ENCODE measurements at places on chromosomes 5 and 9.

DNA sequence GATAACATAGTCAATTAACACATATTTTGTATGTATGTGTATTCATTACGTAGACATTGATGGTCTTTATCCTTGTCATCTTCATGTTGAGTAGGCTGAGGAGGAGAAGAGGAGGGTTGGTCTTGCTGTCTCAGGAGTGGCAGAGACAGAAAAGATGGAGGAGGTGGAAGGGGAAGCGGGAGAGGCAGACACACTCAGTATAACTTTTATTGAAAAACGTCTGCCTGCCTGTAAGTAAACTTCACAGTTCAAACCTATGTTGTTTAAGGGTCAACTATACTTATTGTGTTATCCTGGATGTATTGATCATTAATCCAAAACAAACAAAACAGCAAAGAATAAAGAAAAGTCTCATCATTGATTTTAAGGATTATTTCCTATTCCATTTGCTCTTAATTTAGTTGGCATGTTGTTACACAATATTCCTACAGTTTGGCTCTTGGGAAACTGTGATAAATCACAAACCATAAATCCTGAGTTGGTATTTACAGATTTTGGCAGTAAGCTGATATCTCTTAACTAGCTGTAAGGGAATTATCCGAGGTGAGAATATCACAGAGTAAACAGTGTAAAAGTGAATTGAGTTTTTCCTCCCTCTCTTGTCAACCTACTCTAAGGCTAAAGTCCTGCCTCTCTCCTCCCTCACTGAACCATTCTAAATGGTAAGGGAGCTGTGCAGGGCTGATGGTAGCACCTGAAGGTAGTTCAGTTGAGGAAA, 487.2 kb downstream of the SPATA31D1 start:
- no peak for DNase-seq

DNA sequence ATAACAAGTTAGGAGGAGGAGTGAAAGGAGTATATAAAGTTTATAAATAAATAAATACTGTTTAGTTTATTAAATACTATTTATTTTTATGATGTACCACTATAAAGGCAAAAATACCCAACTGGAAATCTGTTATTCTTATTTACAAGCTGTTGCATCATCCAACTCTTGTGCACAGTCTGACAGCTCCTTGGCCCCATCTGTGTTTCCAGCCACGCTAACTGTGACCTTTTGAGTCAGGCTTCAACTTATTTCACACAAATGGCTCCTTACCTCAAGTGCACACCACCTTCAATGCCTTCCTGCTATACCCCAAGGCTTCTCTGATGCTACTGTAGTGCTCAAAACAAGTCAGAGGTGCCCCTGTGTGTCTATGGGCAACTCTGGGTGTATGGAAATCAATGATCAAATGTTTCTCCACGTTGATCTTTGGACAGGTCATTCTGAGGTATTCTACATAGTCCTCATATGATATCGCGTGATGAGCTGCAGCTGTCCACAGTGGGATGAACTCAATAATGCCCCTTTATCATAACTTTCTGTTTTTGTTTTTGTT, 303.2 kb upstream of the GRAMD2B start:
- DNase-seq: no peak

GRCh38 chr5:40983781-40984180, 74.5 kb downstream of the C7 start:
- no peak for DNase-seq

DNA sequence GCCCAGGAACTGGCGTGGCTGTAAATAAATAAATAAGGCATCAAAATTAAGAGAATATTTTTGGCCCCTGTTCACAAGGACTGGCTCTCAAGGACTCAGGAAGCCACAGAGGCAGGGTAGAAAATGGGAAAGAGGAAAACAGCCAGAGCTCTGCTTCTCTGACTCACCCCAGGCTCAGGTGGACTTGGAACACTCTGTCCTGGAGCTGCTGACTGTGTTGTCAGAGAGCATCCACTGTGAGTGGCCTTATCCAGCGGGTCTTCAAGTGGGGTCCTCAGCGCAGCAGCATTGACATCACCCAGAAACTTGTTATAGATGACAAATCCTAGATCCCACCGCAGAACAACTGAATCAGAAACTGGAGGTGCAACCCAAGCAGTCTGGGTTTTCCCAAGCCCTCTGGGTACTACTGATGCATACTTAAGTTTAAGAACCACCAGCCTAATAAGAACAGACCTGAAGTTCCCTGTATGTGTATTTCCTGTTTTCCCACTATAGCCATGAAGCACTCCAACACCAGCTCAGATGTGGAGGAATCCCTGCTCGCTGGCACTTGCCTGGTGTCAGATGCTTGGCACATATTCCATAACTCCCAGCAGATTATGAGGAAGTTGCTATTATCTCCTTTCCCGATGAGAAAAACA, 20.5 kb downstream of the ADRA1B start:
- DNase-seq: no peak

GRCh38 chr9:69036309-69036708, 757 bp downstream of the FXN start:
- no peak for DNase-seq

GRCh38 chr5:96124589-96124988, 162.9 kb upstream of the ELL2 start:
- no peak for DNase-seq

GRCh38 chr9:21616082-21616778, 134.1 kb upstream of the IFNE start:
- no peak for DNase-seq

DNA sequence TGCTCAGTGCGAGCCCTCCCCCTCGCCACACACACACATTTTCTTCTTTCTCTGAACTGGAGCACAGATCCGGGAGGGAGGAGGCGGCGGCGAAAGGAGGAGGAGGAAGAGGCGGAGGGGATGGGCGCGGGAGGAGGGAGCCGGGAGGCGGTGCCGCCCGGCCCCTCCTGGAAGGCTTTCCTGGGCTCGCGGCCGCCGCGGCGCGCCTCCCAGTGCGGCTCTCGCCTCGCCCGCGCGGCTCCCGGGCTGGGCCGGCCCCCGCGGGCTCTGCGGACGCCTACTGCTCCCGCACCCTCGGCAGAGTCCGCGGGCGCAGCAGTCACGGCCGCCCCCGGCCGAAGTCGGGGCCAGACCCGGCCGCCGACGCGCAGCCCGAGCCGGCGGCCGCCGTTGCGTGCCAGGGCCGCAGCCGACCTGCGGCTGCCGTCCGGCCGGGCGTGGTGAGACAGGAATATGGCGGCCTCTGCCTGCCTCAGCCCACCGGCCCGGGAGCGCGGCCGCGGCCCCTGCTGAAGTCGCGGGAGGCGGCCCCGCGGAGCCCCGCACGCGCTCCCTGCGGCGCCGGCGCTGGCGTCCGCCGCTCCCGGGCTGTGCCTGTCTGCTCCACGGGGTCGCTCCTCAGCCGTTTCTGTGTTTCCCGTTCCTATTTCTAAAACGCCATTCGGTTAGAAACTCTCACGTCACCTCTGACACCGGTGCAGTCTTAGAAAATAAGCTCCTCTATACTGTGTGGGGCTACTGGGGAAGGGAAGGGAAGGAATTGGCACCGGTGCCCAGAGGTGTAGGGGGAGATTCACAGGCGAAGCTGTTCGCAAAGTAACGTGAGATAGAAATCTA, 500 bp upstream of the GNAQ start:
- peak; percentile 82 for DNase-seq

GRCh38 chr5:96283589-96283988, 149.5 kb downstream of the PCSK1 start:
- DNase-seq: no peak

- no peak for DNase-seq
Observed at GRCh38 chr9:6869081-6869948, 111.5 kb downstream of the KDM4C start.

DNA sequence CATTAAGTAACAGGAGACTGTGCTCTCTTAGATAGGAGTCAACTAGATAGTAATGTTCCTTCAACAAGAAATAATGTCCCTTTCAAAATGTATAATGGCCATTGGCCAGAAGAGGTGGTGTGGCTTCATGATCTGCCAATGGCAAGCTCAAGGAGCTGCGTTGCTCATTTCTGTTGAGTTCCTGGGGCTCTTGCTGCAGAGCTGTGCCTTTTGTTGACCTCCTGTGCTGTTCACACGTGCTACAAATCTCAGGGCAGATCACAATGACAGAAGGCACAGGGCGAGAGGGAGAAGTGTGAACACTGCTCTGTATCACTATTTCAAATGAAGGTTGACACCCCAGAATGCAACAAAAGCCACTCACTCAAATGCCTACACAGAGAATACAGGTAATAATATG, 16.0 kb upstream of the TBC1D2 start:
- DNase-seq: no peak

DNA sequence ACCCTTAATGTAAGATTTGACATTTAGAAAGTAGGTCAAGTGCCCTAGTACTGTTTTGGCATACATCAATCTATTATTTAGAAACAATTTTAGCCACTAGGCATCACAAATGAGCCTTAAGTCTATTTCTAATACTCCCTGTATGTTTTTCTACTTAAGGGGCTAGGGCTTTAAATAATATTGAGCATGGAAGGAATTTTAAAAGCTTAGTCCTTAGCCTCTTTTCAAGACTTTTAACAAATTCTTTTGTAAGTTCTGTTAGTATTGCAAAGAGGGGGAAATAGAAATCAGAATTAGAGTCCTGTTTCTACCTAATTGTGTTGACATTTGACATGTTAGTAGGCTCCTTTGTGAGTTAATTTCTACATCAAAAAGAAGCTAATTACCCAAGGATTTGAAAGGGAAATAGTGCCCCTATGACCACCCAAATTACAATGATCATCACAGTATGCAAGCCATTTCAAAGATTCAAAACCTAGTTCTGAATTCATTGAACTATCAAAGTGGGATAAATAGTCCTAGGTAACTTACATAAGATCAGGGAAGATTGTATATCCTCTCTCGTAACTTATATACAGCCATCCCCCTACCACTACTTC, 647.8 kb upstream of the ACO1 start:
- DNase-seq: no peak

DNA sequence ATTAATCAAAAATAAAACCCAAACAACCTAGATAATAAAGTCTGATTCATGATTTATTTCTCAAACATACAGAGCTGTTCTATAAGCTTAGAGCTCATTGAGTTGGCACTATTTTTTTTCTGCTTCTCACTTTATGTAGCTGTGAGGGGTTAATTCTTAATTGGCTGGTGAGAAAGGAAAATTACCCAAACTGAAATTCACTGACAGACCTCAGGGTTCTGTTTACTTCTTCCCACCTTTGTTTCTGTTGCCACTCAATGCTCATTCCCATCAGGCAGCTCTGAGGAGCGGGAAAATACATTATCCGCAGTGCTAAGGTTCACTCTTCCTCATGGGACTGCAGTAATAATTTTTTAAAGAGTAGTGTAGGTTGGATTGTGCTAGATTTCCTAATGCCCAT, 139.9 kb downstream of the KCTD16 start:
- DNase-seq: no peak

GRCh38 chr5:173594061-173594460, 22.4 kb downstream of the BOD1 start:
- no peak for DNase-seq

- DNase-seq: no peak
Observed at GRCh38 chr9:71383308-71383940, 262.0 kb upstream of the TRPM3 start.

DNA sequence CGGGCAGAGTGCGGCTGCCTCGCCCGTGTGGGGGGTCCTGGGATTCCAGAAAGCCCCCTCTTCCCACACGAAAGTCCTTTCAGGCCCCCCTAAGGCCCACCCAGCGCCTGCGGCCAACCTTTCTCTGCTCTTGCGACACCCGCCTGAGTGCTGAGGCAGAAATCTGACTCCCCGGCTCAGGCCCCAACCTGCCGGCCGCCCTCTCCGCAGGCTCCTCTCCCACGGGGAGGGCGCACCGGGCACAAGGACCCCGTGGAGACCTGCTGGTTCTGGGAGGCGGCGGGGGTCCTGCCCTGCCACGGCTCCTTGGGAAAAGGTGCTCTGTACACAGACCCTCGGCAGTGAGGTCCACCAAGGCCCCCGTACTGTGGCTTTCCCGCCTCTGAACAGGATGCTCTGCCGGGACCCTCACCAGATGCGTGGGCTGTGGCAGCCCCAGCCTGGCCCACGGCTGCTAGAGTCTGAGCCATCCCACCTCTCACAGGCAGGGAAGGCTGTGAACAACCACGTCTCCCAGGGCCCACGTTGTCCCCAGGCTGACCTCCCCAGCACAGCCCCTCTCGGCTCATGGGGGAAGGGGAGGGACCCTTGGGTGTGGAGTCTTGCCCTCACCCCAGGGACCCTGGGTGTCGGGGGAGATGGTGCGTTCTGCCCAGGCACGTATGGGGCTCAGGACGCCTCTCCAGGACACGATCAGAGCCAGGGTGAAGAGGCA, 41.5 kb upstream of the EGFL7 start:
- DNase-seq: no peak

- no peak for DNase-seq
Observed at GRCh38 chr9:137089232-137089947, 2.6 kb downstream of the MAN1B1 start.

DNA sequence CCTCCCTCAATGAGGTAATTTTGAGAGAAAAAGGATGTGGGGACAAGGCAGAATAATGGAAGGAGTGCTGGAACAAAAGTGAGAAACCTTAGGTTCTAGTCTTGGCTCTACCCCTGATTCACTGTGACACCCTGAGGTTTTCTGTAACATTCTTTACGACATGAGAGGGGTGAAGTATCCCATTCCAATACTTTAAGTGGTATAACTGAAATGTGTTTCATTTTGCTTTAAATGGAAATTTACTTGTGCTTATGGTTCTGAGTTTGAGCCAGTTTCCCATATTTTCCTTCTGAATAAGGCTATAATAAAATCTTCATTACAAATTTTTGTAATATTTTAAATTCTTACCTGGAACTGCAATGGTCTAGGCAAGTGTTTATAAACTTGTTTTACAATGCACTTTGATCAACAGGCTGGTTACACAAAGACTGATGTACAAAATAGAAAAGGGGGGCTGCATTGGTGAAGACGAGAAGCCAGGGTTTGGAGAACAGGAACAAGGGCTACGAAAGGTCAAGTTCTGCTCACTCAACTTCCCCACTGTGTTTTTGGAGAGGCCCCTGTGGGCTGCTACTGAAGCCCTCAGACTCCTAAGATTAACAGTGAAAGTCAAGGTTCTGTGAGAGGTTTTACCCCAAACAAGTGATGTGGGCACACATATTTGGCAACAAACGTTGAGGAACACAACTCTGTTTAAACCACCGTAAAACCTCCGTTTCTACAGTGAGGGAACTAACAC, 171.9 kb upstream of the ELL2 start:
- no peak for DNase-seq

- DNase-seq: no peak
Observed at GRCh38 chr9:69389437-69389995, 64.5 kb downstream of the ENTREP1 start.

GRCh38 chr9:3137347-3137695, 293.4 kb upstream of the PUM3 start:
- no peak for DNase-seq

Measured in NCI-H1048 (cell line).